ENCODE measurements at places on chromosomes 7 and 10. TPM values are rescaled to one million over a fixed set of nuclear protein-coding genes. Genes with fewer than 3 reads are reported as not detected.

CALML3 gene
- not detected for total RNA-seq

LEP gene
- not detected for total RNA-seq

EBF3 gene
- not detected for total RNA-seq

PHKG1 gene
- 3.8 TPM for total RNA-seq

STK31 gene
- not detected for total RNA-seq

TMEM140 gene
- 9.2 TPM for total RNA-seq

RHOBTB1 gene
- not detected for total RNA-seq

ATP6V0A4 gene
- not detected for total RNA-seq

PDGFA gene
- 7.7 TPM for total RNA-seq

SLC18A2 gene
- not detected for total RNA-seq

AP5Z1 gene
- total RNA-seq = 15.3 TPM

PON1 gene
- not detected for total RNA-seq

OPN1SW gene
- not detected for total RNA-seq

TRIM73 gene
- 3.0 TPM for total RNA-seq

NPTX2 gene
- not detected for total RNA-seq

SPDYE1 gene
- not detected for total RNA-seq

ANKRD61 gene
- not detected for total RNA-seq

ITGB8 gene
- not detected for total RNA-seq

ABCB1 gene
- 3.5 TPM for total RNA-seq

ARHGAP22 gene
- not detected for total RNA-seq

BHLHA15 gene
- total RNA-seq = 0.40 TPM

KMT2C gene
- total RNA-seq = 33.8 TPM

ZRANB1 gene
- total RNA-seq = 10.1 TPM

LRRC18 gene
- total RNA-seq = not detected

ACTR3C gene
- 3.4 TPM for total RNA-seq

ZNF467 gene
- 0.47 TPM for total RNA-seq

NUTM2B gene
- total RNA-seq = 0.19 TPM

PNLIPRP3 gene
- not detected for total RNA-seq

CYP2C19 gene
- 0.12 TPM for total RNA-seq

ACSM6 gene
- not detected for total RNA-seq

MINPP1 gene
- total RNA-seq = 5.8 TPM

TMEM106B gene
- 28.3 TPM for total RNA-seq

NPM3 gene
- 213 TPM for total RNA-seq

FAM25C gene
- not detected for total RNA-seq

SORCS3 gene
- not detected for total RNA-seq

TAS2R41 gene
- total RNA-seq = not detected

LRMDA gene
- total RNA-seq = not detected

FOXI2 gene
- total RNA-seq = not detected

ZFAND2A gene
- 19.1 TPM for total RNA-seq

AMPH gene
- total RNA-seq = not detected

ITPRID1 gene
- not detected for total RNA-seq

DPYSL4 gene
- total RNA-seq = 10.8 TPM

AKR1C4 gene
- total RNA-seq = not detected

C10orf67 gene
- total RNA-seq = 2.0 TPM

GNGT1 gene
- total RNA-seq = not detected

SPDYE9 gene
- not detected for total RNA-seq

CCL26 gene
- total RNA-seq = not detected

DLX6 gene
- not detected for total RNA-seq

OR2A42 gene
- total RNA-seq = not detected

SEMA3C gene
- not detected for total RNA-seq

Data from activated naive CD4-positive, alpha-beta T cell treated with anti-CD3 and anti-CD28 coated beads for 36 hours (primary cell).